Neural progenitor cell (in vitro differentiated cells): ENCODE measurements at places on chromosomes 16 and 17.

DNA sequence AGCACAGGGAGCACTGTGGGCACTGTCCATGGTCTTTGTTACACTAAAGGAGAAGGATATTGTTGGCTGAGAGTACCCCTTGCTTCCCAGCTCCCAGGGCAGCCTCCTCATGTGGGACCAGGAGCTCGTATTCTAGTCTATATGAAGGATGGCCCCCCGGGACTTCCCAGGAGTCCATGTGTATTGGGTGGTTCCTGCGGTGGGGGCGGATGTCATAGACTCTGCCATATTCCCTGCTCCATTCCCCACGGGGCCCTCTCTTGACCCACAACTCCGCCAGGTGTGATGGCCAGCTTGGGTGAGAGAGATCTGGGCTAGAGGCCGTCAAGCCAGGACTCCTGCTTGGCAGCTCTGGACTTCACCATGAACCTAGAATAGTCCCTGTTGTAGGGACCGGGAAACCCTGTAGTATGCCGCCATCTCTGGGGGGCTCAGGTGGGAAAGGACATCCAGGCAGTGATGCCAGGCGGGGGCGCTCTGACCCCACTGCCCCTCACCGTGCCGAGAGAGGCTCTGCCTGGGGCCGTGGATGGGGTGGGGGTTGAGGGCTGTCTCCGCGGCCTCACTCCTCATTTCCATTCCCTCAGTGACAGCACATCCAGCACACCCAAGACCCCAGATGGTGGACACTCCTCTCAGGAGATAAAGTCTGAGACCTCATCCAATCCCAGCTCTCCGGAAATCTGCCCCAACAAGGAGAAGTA, 37.8 kb downstream of the OR1D5 start:
- DNase-seq: no peak

GRCh38 chr17:5135726-5136579, 20.1 kb downstream of the USP6 start:
- DNase-seq: no peak

DNA sequence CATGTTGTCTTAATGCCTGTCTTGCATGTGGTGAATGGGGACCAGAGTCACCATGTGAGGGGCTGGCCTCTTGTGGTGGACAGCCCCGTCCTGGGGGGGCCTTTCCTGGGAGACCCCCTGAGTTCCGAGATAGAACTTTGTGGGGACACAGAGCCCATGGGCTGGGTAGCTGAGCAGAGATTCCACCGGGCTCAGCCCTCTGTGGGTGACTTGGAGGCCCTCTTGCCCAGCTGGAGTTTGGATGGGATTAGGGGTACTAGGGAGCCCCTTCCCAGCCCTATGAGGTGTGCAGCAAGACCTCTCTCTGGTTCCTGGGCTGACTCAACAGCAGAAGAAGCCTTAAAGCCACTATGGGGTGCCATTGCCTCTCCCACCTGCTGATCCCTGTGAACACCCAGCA, 38.1 kb downstream of the MRC2 start:
- DNase-seq: no peak

- DNase-seq: no peak
These were observed 17.7 kb downstream of the USP10 start for GRCh38 chr16:84717484-84717883.

GRCh38 chr16:88345721-88346560, 36.8 kb upstream of the ZNF469 start:
- no peak for DNase-seq

GRCh38 chr16:15948532-15949209, 745 bp upstream of the ABCC1 start:
- DNase-seq: no peak

DNA sequence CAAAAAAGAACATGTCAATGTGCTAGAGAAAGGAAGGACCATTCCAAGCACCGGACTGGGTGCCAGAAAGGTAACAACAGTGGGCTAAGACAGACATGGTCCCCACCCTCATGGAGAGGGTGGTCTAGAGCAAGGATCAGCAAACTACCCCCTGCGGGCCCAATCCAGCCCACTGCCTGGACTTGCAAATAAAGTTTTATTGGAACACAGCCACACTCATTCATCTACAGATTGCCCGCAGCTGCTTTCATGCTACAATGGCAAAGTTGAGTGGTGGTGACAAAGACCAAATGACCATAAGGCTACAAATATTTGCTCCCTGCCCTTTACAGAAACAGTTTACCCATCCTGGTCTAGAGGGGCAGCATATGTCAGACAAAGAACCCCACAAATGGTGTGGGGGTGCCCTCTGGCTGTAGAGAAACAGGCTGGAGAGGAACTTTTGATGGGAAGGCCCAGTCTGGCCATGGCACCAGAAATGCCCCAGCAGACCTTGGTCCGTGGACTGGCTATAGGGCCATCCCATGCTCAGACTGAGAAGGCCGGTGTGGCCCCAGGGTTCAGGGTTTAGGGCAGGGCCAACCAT, 15.2 kb downstream of the CDH5 start:
- DNase-seq: no peak

DNA sequence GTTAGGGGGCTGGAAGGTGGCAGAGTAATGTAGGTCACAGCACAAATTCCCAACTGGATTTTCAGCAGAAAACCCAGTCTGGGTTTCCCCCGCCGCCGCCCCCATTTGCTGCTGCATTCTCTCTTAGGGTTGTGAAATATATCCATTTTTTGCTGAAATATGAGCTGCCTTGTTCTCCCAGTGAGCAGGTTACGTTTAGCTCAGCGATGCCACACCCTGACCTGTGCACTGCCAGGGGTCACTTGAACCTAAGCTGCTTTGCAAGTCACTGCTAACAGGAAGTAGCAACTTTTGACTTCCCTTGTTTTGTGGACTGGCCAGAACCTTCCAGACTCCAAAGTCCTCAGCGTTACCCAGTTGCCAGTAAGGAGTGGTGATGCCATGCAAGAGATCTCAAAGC, 274.1 kb downstream of the CPPED1 start:
- DNase-seq: no peak

DNA sequence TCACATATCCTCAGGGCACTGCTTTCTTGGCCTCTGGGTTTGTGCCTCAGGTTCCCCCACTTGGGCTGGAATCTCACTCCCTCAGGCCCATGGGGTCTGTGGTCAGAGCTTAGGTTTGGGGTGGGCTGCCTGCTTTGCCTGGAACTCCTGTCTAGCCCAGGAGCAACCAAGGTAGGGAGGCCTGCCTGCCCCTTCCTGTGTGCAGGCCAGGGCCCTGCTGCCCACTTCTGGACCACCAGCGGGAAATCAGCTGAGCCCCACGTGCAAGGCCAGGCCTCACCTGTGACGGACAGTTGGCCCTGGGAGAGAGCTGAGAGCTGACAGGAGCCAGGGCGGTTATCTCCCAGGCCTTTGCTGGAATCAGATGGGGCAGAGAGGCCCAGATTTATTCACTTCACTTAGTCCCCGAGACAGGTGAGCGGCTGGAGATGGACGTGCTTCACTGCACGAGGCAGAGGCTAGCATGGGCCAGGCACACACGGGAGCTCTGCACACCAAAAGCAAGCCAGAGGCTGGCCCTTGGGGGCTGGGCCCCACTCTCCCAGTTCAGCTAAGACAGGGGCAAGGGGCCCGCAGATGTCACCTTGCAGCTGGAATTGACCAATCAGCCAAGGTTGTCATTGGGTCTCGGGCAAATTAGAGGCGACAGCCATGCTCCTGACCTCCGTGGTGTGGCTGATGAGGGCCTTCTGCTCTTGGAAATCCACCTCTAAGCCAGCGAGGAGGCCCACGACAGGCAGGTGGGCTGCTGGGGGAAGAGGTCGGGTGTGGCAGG, 49.9 kb upstream of the DOC2B start:
- no peak for DNase-seq

DNA sequence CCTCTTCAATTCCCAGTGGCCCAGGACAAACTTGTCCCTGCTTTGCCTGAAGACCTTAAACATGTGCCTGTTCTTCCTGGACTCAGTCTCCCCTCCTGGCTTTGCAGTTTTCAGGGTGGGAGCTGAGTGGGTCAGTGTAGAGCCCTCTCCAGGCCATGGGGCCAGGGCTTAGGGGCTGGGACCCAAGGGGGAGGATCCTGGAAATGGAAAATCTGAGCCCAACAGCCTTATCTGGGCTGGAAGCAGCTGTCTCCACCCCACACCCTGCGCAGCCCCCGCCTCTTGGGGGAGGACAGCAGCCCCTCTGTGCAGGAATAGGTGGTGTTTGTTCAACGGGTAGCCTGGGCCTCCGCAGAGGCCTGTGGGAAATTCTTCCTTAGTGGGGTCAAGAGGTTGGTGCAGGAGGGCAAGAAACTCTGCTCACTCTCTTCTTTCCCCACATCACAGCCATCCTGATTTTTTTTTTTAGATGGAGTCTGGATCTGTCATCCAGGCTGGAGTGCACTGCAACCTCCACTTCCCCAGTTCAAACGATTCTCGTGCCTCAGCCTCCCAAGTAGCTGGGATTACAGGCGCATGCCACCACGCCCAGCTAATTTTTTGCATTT, 6.8 kb upstream of the SMTNL2 start:
- DNase-seq: no peak

- peak; percentile 44 for DNase-seq
These were observed 441.1 kb upstream of the RBFOX1 start for GRCh38 chr16:6891496-6891895.

DNA sequence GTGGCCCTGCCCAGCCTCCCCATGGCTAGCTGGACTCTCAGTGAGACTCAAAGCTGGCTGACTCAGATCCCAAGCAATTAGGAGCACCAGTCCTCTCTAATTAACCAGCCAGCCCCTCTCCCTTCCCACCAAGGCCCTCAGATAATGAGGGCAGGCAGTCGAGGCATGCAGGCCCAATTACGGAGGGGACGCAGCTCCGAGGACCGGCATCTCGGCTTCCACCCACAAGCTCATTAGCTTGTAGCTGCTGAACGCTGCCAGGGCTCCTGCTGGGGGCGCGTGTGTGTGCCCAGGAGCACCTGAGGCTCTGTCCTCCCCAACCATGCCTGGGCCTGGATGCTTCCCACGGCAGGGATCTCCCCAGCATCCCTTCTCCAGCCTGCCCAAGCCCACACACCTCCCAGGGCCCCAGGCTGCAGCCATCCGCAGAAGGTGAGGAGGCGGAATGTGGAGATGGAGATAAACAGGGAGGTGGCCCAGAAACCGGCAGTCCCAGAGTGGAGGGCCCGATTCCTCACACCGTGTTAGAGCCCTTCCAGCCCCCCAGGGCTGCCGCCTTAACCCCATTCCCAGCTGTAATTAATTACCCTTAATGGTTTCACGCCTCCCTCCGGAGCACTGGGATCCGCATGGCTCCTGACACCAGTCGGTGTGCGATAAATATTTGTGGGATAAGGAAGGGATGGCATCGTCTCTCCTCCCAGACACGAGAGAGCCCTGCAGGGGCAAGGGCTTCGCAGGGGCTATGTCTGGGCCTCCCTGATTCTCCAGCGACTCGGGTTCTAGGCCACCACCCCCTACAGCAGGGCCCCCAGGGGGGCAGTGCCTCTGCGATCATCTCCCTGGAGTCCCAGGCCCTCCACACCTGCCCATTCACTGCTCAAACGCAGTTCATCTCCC, 42.2 kb downstream of the RPH3AL start:
- DNase-seq: peak; percentile 83

DNA sequence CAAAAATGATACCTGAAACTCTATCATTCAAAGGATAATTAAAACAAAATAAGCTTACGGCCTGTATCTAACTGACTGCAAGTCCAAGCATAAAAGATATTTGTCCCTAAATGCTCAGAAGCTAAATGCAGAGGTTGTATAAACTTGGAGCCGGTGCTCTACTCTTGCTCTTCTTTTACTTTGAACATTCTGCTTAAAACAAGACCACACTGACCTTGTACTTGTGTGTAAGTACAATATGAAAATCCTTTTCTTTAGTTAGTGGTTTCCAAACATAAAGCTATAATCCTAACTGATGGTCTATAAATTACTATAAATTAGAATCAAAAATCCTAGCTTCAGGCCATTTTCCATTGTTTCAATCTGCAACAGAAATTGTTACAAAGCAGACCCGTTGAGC, 74.6 kb downstream of the SPAG9 start:
- DNase-seq: no peak

GRCh38 chr16:51877686-51878085, 669.3 kb downstream of the TOX3 start:
- DNase-seq: no peak

DNA sequence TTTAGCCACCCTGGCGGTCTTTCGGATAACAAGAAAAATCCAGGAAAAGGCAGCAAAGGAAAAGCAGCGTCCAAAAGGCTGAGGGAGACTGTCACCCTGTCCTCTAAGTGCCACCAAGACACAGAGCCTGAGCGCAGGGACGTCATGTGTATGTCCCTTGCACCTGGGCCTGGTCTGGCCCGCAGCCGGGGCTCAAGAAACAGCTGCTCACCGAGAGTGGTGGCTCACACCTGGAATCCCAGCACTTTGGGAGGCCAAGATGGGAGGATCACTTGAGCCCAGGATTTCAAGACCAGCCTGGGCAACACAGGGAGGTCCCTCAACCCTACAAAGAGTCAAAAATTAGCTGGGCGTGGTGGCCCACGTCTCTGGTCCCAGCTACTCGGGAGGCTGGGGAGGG, 9.2 kb upstream of the MEAK7 start:
- no peak for DNase-seq

- DNase-seq: no peak
These were observed 562.8 kb downstream of the MAF start for GRCh38 chr16:79037521-79038373.

DNA sequence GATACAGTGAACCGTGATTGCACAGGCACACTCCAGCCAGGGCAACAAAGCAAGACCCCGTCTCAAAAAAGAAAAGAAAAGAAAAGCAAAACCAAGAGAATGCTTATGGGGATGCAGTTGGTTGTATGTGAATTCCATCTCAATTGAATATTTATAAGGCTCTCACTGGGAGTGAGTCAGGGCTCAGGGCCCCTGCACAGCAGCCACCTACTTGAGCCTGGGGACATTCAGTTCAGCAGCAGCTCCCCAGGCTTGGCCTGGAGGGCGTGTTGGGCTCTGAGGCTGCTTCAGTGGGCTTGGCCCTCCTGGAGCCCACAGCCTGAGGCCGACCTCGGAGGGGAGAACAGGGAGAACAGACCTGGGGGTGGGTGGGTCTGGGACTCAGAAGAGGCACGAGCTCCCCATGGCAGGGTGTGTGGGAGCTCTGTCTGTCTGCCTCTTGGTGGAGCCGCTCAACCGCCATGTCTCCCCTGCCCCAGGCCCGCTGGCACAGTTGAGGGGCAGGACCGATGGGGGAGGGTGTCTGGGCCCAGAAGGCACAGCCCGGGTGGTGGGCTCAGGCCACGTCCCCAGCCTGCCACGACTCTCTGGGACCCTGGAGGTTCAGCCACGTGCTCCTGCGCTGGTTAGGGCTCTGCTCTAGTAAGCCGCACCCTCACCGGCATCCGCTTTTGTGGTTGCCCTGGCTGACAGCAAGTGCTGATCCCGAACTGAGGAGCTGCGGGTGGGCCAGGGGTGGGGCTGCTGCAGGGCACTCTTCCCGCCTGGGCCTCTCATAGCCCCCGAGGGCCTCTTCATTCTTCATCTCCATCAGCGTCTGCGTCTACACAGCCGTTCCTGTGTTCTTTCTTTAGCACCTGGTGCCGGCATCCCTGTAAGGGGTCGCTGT, 24.8 kb downstream of the ZFPM1 start:
- no peak for DNase-seq

- peak; percentile 49 for DNase-seq
These were observed 44.7 kb downstream of the COG7 start for GRCh38 chr16:23408242-23408822.

- no peak for DNase-seq
These were observed 44.8 kb downstream of the ADCY7 start for GRCh38 chr16:50311134-50311528.
